ENCODE measurements at places on chromosomes 3 and 15.

DNA sequence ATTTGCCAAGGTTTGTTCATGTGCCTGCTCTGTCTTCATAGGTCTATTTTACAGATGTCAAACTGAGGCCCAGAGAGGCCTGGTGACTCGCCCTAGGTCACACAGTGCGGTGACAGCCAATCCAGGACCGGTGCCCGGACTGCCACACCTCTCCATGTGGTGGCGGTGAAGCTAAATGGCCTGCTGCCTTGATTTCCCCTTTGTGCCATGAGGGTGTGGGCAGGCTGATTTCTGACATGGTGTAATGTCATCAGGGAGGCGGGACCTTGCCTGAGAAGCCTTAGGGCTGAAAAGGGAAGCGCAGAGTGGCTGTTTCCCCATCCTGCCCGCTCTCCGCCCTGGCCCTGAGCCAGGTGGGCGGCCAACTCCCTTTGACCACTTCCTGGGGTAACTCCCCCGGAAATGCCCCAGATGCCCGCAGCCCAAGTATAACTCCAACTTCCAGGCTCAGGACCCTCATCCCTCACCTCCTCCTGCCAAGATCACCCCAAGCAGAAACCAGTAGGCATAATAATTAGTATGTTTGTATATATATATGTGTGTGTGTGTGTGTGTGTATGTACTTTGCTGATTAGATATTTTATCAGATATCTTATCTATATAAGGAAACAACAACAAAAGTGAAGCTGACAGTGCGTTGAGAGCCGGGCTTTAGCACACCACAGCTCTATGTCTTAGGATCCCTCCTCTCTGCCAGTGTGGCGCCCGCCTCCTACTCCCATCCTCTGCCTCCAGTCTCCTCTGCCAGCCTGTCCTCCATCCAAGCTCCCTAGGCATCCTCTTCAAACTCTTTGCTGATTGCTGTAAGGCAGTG is 63.9 kb downstream of the IQSEC1 start:
- DNase-seq = no peak

DNA sequence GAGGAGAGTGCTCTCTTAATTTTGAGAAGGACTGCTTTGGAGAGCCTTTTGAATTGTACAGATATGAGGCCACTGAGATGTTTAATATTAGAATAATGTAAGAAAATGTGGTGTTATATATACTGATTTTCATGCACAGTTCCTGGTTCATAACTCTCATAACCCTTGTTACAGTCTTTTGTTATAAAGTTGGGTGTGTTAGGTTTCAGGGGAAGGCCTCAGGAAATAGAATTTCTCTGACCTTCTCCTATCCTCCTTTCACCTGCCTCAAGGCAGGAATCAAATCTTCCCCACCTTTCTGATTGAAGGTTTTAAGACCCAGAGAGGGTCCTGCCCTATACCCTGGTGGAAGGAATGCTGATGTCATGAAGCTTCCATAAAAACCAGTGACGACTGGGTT is 245.9 kb downstream of the NSUN3 start:
- no peak for DNase-seq

- DNase-seq = no peak
Measured at GRCh38 chr3:141184430-141184829, 47.2 kb upstream of the PXYLP1 start.

DNA sequence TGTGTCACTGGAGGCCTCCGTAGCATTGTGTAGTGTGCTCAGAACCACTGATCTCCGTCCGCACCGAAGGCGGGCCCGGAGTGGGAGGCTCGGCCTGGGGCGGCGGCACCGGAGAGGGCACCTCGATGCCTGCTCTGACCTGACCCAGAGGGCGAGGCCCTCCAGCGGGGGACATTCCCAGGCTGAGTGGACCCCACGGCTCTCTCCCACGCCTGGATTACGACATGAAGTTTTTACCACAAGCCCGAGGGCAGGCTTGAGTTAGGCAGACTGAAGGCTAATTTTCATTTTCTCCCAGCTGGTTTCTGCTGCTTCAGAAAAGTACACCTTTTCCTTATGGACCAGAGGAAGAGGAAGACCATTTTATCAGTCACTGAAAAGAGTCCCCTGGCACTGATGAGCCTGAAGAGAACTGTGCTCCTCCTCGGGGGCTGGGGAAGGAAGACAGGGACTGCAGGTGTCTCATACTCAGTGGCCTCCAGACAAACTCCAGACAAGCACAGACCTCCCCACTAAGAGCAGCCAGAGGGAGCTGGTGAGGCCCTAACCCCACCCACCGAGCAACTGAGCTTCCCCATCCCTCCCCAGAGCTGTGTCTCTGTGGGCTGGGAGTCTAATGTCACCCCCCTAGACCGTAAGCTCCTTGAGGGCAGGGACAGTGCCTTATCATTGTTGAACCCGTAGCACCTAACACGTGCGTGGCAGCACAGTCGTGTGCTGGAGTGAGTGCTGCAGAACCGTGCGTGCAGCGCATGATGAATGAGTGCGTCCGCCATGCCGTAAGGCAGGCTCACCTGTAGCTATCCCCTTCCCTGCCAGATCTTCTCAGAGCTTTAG is 74.5 kb upstream of the BLM start:
- DNase-seq = no peak

DNA sequence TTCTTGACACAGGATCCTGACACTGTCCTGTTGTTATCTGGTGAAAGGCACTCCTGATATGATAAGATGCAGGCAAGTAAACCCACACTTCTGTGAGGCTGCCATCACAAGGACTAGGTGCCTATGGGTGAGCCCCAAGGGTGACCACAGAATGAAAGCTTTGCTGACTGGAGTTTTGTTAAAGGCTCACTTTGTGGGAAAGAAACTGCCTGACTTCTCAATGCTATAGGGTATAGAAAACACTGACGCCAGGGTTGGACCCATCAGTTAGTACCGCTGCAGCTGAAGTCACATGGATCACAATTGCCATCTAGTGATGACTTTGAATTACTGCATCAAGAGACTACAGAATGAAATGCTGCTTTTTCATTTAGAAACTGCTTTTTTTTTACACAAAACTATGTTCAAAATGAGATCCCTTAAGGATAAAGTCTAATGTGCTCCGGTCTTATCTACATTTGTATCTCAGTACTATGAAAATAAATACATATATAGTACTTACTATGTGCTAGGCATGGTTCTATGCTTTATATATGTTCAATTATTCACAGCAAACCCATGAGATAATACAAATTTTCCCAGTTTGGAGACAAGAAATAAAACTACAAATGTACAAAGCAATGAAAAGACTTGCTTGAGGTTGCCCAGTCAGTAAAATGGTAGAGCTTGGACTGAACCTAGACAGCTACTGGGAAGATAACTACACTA is 64.2 kb upstream of the CMSS1 start:
- peak; percentile 3 for DNase-seq

- no peak for DNase-seq
Measured at GRCh38 chr3:72993391-72993790, 3.2 kb upstream of the PPP4R2 start.

DNA sequence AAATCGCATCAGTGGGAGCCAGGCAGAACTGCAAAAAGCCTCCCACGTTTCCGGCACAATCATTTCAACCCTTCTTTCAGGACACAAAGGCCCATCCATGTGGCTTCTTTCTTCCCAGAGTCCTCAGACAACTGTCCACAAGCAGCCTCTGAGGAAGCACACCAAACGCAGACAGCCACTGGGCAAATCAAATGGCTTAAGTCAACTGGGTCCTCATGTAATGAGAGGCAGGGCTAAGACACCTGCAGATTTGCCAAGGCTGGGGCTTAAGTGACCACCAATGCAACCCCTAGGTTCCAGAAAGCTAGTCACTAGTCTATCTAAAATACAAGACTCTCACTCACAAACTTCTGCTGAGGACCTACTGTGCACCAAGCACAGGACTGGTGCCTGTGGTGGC is 8.0 kb downstream of the OSBPL10 start:
- no peak for DNase-seq

DNA sequence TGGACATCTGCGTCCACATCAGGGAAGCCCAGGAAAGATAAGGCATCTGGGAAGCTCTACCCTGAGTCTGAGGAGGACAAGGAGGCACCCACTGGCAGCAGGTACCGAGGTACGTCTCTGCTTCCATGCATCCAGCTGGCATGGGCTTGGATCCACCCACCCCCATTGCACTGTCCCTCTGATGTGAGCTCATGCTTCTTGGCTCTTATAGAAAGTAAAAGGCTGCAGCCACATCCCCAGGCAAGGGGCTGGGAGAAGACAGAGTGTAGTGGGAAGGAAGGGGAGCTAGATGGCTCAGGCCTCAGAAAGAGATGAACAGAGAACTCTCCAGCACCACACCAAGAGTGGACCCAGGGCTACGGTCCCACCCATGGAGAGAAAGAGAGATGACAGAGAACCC is 18.2 kb downstream of the PTH1R start:
- no peak for DNase-seq

DNA sequence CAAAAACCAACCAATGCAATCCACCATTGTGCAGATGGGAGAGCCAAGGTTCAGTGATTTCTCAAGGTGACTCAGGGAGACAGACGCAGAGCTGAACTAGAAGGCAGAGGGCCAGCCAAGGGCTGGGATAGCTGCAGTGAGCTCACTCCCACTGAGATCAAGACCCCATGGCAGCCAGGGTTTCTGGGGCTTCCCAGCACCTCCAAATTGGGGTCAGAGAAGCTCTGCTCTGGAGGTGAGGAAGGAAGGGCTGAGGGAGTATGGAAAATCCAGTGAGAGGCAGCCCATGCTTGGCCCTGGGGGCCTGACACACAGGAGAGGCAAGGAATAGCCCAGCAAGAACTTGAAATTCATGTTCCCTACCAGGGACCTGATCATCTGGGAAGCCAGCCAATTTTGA is 61.0 kb downstream of the ISG20 start:
- no peak for DNase-seq

DNA sequence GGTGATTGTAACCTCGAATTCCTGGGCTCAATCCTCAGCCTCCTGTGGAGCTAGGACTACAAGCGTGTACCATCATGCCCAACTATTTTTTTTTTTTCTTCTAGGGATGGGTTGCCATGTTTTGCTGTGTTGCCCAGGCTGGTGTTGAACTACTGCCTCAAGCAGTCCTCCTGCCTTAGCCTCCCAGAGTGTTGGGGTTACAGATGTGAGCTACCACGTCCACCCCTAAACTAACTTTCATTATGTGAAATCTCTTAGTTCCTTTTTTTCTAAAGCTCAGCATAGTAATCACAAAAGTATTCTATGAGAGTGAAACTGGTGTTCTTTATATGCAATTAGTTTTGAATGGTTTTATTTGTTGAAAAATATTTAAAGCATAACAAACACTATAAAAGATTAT is 92.1 kb downstream of the XRN1 start:
- no peak for DNase-seq

DNA sequence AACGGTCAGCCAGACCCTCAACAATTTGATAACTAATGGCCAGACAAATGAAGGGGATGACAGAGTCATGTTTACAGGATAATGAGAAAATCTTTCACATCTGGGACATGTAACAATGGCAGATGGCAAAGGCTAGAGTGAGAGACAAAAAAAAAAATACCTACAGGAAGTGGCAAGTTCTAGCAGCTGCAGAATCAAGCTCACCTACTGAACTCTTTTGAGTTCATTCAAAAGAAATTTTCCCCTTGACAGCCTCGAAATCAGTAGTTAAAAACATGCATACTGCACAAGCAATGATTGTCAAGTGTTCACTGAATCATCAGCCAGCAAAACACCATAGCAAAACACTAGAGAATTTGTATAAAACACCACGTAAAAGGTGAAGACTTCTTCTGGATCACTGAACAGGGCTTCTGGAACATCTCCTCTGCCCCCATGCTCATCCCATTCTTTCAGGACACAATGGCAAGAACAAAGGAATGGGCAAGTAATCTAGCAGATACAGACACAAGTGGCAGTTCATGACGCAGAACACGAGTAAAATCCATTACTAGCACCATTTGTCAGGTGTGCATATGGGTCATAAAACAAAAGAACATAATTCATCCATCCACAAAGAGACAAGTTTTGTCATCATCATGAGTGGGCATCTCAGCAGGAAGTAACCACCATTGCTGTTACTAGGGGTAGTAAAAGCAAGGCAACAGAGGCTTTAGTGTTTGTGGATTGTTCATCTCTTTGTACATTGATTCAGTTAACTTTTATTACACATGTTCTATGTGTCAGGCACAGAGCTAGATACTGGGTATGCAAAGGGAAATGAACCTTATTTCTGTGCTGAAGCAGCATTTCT is 13.8 kb upstream of the KCNMB2 start:
- DNase-seq = no peak

GRCh38 chr3:11498646-11499045 is 145.1 kb downstream of the VGLL4 start:
- peak; percentile 78 for DNase-seq

DNA sequence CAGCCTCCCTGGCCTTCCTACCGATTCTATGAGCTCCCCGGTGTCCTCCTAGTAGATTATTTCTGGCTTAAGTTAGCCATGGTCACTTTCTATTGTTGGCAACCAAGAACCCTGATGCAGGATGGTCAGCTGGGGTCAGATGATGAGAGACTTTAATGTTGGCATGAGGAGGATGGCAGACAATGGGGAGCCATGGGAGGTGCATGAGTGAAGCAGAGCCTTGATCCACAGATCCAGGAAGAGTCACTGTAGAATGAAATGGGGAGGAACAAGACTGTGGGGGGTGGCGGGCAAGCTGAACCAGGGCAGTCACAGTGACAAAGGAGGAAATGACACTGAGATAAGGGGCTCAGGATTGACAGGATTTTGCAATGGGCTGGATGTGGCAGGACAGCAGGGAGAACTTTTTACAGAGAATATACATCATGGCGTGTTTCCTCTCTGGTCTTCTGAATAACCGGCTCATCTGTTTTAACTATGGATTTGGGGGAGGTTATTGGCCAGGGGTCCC is 60.9 kb downstream of the RPLP1 start:
- no peak for DNase-seq

DNA sequence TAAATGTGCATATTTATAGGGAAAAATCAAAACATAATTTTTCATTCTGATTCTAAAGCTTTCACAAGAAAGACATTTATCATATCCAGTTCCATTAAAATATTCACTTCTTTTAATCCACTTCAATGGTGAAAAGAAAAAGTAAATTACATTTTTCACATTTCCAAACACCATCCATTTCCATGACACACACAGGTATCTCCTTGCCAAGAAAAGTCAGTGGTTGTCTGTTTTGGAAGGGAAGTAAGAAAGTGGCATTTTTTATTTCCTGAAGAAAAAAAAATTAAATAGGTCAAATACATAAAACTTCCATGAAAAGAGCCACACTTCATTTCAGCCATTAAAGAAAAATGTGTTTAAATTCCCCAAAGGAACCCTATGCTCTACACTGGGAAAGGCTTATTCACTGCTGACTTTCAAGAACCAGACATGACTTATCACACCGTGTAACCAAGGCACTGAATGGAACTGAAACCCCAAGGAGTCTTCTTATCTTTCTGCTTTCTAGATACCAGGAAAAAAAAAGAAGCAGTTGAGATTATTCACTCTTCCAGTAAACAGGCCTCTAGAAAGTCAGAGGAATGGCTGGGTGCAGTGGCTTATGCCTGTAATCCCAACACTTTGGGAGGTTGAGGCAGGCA is 44.5 kb downstream of the OSBPL10 start:
- DNase-seq = no peak

DNA sequence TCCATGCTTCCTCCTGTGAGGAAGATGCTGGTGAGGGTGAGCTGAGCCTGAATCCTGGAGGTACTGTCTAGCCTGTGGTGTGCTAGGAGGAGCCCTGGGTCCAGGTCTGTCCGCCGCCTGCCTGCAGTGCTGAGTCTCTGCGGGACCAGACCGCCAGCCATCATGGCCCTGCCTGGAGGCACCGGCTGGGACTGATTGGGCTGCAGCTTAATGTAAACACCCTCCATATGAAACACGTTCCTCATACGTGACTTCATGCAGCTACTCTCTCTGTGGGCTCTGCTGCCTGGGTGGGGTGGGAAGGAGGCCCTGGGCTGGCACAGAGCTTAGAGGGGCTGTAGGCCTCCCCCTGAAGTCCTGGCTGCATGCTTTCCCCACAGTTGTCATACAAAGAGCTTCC is 67.4 kb downstream of the FBLN2 start:
- no peak for DNase-seq

All from NCI-H2029 (cell line).